ENCODE measurements at places on chromosomes 7 and 10.

DNA sequence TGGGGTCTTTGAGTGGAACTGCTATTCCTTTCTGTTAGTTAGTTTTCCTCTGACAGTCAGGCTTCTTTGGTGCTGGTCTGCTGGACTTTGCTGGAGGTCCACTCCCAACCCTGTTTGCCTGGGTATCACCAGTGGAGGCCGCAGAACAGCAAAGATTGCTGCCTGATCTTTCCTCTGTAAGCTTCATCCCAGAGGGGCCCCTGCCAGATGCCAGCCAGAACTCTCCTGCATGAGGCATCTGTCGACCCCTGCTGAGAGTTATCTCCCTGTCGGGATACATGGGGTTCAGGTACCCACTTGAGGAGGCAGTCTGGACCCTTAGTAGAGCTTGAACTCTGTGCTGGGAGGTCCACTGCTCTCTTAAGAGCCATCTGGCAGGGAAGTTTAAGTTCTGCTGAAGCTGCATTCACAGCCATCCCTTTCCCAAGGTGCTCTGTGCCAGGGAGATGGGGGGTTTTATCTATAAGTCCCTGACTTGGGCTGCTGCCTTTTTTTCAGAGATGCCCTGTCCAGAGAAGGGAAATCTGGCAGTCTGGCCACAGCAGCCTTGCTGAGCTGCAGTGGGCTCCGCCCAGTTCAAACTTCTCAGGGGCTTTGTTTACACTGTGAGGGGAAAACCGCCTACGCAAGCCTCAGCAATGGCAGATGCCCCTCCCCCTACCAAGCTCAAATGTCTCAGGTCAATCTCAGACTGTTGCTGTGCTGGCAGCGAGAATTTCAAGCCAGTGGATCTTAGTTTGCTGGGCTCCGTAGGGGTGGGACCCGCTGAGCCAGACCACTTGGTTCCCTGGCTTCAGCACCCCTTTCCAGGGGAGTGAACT is 89.7 kb upstream of the CDK6 start:
- DNase-seq = peak; percentile 59

- DNase-seq = no peak
These were observed 19.8 kb upstream of the VWDE start for GRCh38 chr7:12423355-12423996.

DNA sequence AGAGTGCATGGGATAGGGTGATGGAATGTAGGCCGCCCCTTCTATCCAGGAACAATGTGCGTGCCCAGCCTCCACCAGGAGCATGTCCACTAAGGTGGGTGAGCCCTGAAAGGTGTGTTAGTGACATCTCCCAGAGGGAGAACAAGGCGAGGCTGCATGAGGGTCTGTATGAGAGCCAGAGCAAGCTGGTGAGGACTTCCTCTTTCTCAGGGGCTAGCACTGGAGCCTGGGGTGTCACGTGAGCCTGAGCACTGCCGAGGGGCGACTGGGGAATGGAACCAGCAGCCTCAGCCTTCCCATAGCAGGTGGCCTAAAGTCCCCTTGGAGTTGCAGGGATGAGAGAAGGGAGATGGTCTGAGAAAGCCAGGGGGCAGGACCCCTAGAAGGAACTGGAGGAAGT is 156.3 kb upstream of the COBL start:
- DNase-seq = no peak

DNA sequence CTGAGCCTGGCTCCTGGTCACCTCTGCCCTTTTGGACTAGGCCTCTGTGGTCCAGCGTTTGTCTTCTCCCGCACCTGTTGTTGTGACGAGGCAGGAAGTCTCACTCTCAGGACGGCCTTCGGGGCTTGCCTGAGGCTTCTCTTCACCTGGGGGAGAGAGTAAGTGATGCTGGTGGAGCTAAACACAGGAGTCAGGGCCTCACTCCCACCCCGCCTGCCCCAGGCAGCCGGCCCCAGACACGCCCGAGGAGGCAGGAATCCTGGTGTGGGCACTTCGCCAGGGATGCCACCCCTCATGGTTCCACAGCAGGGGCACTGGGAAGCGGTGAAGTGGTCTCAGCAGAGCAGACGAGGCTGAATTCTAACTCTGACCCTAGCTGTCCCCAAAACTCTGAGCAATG is 42.4 kb downstream of the IL2RA start:
- DNase-seq = no peak

GRCh38 chr7:76346778-76347177 is 12.0 kb downstream of the YWHAG start:
- no peak for DNase-seq

- DNase-seq = no peak
These were observed 268.3 kb upstream of the IGFBP3 start for GRCh38 chr7:46189255-46189790.

GRCh38 chr10:72337039-72337629 is 17.6 kb downstream of the DNAJB12 start:
- DNase-seq = no peak

- DNase-seq = no peak
These were observed 55.6 kb downstream of the GALNT11 start for GRCh38 chr7:152081088-152081487.

DNA sequence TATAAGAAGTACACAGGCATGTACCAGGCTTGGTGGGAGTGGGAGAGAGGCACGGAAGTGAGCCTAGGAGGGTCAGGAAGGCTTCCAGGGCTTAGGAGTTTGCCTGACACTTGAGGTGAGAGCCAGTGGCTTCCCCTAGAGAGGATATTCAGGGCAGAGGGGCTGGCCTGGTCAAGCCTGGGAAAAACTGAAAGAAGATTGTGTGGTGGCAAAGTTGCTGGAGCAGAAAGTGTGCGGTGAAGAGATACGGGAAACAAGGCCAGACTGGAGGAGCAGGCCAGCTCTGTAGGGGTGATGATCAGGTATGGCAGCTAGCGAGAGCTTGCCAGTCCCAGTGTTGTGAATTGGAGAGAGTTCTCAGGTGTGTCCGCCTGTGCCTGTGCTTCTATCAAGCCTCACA is 129.9 kb downstream of the CCNY start:
- no peak for DNase-seq

- no peak for DNase-seq
These were observed 236.5 kb downstream of the RELN start for GRCh38 chr7:103752995-103753394.
